ENCODE measurements at places on chromosomes 5 and 9. TPM values are rescaled to one million over a fixed set of nuclear protein-coding genes. Genes with fewer than 3 reads are reported as not detected.

DNA sequence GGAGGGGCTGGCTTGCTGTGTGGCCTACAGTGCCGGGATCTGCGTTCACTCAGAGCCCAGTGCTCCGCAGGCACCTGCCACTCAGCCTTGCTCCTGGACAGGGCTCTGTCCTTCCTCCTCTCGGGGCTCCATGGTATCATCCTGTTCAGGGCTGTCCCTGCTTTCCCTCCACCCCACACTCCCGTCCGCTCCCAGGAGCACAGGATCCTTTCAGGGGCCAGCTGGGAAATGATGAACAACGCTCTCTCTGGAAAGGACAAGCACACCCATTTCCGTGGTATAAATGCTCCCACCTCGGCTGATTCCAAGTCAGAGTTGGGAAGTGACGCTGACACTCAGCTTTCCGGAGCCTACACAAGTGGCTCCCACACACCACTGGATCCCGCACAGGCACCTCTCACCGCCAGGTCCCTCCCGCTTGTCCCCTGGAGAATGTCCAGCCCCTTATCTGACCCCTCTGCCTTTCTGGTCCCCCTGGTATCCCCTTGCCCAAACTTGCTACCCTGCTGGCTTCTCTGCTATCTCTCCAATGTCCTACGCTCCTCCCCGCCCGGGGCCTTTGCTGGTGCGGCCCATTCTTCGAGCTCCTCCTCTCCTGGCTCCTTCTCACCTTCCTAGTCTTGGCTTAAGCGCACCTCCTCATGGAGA lies 21.3 kb downstream of the HMCN2 start:
- no peaks in the 10 kb centered on the region for H3K36me3 ChIP-seq
- no peak overlapping the region for H3K27ac ChIP-seq
- DNase-seq, result no peak

GRCh38 chr5:154740957-154741356 lies 14.2 kb upstream of the LARP1 start:
- H3K4me3 ChIP-seq, result no peak overlapping the region
- H3K4me1 ChIP-seq, result peaks cover 6% of the 10 kb centered on the region
- peak; percentile 50 for DNase-seq
- no peaks in the 10 kb centered on the region for H3K36me3 ChIP-seq

DNA sequence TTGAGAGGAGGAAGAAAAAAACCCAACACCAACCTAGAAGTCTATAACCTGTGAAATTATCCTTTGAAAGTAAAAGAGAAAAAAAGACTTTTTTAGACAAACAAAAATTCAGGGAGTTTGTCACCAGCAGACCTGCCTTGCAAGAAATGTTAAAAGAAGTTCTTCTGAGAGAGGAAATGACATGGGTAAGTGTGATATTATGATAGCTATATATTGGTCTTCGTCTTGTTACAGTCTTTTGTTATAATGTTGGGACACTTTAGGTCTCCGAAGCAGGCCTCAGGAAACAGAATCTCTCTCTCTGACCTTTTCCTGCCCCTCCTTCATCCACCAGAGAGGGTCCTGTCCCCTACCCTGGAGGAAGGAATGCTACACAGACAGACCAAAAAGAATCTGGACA lies 16.6 kb upstream of the MLANA start:
- H3K36me3 ChIP-seq, result no peaks in the 10 kb centered on the region
- H3K4me1 ChIP-seq, result no peaks in the 10 kb centered on the region
- no peak for DNase-seq
- no peak overlapping the region for H3K27ac ChIP-seq
- H3K27me3 ChIP-seq, result no peaks in the 10 kb centered on the region
- H3K4me3 ChIP-seq, result no peak overlapping the region

TAF11L5 gene
- polyA plus RNA-seq, result not detected

GRCh38 chr9:118295413-118295812 lies 591.2 kb downstream of the TLR4 start:
- no peaks in the 10 kb centered on the region for H3K27me3 ChIP-seq
- no peaks in the 10 kb centered on the region for H3K36me3 ChIP-seq
- H3K4me3 ChIP-seq, result no peak overlapping the region

SMIM33 gene
- polyA plus RNA-seq, result not detected
